ENCODE measurements at places on chromosomes 5 and 9.

- DNase-seq, result no peak
Measured at GRCh38 chr5:75677607-75678006, 39.6 kb downstream of the POC5 start.

GRCh38 chr5:134028496-134028895 is 23.7 kb upstream of the VDAC1 start:
- DNase-seq, result no peak

GRCh38 chr9:128045831-128046230 is 21.3 kb downstream of the NAIF1 start:
- DNase-seq, result no peak

GRCh38 chr5:173103411-173103810 is 40.9 kb upstream of the BNIP1 start:
- DNase-seq, result no peak

GRCh38 chr9:111413996-111414395 is 70.2 kb downstream of the ECPAS start:
- no peak for DNase-seq

DNA sequence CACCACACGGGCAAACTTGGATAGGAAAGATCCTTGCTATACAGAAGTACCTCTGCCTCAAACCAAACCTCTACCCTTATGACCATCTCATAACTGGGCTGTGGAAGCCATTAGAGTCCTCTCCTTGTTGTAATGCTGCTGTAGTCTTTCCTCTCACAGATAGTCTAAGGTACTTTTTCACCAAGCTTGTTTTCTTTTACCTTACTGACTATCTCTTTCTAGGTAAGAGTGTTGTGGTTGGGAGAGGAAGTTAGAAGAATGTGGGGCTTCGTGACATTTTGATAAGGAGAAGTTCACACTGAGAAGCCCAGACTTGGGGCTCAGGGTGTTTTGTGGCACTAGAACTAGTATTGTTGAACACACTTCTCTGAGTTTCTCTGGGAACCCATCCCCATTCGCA is 8.9 kb downstream of the CFAP95 start:
- no peak for DNase-seq

DNA sequence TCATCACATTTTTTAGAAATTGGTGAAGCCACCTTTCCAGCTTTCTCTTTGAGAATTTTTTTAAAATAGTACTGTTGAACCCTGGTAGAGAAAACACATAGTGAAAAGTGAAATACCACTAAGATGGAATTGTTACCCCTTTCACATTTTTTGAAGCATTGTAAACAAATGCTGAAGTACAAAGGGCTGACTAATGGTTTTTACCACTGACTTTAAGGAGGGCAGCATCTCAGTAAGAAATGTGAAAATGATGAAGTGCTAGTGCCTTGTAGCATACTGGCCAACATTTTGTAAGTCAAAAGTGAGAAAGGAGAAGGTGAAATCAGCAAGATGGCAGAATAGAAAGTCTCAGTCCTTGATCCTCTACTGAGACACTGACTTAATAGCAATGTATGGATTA is 320.6 kb downstream of the PJA2 start:
- no peak for DNase-seq

DNA sequence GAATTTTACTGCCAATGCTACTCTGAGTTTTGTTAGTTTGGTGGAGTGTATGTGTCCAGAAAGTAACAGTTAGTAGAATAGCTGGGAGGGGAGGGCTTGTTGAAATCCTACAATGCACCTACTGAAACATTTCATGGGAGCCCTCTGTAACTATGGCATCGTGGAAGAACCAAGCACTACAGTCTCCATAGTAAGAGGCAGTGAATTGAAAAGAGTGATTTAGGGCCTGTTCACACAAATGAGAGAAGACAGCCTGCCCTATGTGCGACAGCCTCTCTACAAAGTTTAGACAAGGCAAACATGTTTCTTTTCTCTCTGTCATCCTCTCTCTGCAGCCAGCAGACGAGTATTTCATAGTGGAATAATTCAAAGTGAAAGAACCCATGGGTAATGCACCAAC is 676.6 kb downstream of the BRINP1 start:
- DNase-seq, result no peak

GRCh38 chr5:78006449-78006848 is 230.3 kb upstream of the TBCA start:
- DNase-seq, result no peak

- DNase-seq, result no peak
Measured at GRCh38 chr5:80387063-80387768, 20.6 kb upstream of the ZFYVE16 start.

DNA sequence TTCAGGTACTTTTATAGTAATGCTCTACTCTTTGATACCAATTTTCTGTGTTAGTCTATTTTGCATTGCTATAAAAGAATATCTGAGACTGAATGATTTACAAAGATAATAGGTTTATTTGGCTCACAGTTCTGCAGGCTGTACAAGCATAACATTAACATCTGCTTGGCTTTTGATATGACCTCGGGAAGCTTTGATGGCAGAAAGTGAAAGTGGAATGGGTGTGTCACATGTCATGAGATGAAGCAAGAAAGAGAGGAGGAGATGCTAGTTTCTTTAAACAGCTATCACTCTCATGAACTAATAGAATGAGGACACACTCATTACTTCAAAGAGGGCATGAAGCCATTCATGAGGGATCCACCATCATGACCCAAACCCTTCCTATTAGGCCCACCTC is 270.9 kb upstream of the IL12B start:
- DNase-seq, result no peak

DNA sequence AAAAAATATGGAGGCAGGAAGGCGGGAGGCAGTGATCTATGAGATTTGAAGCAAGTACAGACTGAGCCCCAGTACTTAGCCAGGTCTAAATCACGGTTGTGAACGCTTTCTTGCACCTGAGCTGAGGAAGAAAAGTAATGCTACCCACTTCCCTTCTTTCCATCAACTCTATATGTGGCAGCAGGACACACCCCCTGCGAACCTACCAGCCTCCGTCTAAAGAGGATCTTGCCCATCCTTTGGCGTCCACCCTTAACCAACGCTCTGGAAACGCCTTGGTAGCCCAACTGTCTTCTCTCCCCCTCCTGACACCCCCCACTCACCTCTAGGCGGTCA is 545 bp downstream of the HMGCS1 start:
- no peak for DNase-seq

GRCh38 chr5:65076251-65076869 is 307.6 kb downstream of the CWC27 start:
- no peak for DNase-seq

DNA sequence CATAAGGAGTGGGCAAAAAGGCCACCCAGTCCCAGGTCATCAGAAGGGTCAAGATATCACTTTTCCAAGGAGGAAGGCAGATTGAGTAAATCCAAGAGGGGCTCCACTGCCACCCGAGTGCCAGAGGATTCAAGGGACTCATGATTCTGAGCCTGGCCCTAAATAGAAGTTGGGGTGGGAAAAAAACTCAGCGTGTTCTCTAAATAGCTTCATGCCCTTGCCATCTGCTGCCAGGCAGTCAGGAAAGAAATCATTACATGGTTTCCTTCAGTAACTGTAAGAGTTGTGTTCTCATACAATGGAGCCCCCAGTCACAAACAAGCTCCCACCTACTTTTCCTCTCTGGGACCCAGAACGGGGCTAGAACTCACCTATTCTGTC is 37.2 kb downstream of the SAR1B start:
- no peak for DNase-seq

GRCh38 chr5:157559301-157559700 is 16.3 kb downstream of the ADAM19 start:
- DNase-seq, result no peak

DNA sequence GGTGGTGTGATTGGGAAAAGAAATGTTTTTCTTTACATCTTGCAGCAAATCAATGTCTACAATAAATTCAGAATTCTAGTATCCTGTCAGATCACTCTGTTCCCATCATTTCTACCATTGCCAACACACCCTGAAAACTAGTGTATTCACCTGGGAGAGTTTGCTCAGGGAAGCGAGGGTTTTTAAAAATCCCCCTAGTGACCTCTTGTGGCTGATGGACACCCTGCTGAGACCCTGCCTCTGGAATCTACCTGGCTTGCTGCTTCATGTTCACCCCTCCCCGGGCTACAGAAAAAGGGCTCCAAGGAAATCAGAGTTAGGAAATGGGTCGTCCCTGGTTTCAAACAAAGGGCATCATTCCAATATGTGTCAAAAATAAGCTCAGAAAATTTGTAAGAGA is 21.4 kb upstream of the ALDOB start:
- no peak for DNase-seq

DNA sequence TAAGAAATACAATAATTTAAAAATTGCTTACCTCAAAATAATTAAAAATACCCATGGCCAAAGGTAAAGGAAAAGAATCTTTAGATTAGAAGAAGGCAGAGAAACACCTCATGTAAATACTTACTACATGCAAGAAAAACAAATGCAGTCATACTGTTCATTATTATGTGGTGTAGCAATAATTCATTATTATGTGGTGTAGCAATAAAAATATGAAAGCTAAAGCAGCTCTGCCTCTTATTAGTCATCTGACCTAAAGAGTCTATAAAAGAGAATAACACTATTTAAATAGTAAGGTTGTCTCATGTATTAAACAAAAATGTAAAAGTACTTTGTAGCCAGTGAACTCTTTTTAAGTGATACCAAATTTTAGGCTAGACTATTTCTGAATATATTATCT is 6.6 kb downstream of the DTWD2 start:
- no peak for DNase-seq

DNA sequence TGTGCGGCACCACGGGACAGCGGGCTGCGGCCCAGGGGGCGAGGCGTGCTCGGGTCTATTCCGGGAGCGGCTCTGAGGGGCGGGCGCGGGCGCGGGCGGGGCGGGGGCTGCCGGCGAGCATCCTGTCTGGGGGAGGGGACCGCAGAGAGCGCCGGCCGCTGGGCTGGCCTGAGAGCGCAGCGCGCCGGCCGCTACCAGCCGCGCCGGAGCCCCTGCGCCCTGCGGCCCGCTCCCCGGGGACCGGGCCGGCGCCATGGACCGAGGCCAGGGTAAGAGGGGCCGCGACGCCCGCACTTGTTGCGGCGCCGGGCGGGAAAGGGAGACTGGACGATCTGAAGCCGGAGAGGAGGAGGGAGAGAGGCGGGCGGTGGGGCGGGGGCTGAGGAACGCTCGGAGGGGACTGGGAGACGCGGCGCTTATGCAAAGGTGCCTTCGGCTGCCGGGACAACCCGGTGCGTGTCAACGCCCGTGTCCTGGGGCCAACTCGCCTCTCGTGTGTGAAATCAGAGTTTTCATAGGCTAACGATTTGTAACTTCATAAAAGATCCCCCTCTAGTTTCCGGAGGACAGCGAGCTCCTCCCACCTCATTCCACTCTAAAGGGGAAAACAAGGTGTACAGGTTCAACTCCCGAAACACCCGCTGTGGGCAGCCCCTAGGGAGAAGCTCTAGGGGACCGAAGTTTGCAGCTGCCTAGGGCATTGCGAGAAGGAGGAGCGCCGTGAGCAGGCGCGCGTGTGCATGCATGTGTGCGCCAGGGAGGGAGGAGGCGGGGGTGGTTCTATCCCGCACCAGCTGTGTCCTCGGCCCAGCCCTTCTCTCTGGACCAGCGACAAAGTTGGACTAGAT is at the start of gene AFAP1L1:
AFAP1L1 (plus strand) TSS at position 144 of the 848 bp plus-strand sequence; CDS start at position 254, 110 bp downstream.
- peak; percentile 85 for DNase-seq

GRCh38 chr9:129732100-129732499 is 20.7 kb downstream of the PTGES start:
- DNase-seq, result no peak

DNA sequence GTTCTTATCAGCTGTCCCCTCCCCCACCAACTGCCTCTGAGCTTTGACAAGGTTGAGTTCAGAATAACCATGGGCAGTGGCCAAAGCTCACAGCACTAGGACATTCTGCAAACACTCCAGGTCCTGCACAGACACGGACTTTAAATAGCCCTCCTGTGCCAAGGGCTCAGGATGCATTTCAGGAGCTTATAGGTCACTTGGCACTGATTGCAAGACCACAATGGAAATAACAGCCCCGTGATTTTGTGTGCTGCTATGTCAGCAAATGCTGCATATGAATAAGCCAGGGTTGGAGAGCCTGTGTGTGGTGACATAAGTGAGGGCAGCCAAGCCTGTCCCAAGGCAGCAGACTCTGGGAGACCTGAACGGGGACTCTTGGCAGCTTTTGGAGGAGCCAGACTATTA is 150.7 kb downstream of the DMRT2 start:
- no peak for DNase-seq

- DNase-seq, result no peak
Measured at GRCh38 chr5:62283861-62284260, 22.1 kb upstream of the KIF2A start.

- no peak for DNase-seq
Measured at GRCh38 chr9:99309141-99309939, 87.3 kb downstream of the SEC61B start.

DNA sequence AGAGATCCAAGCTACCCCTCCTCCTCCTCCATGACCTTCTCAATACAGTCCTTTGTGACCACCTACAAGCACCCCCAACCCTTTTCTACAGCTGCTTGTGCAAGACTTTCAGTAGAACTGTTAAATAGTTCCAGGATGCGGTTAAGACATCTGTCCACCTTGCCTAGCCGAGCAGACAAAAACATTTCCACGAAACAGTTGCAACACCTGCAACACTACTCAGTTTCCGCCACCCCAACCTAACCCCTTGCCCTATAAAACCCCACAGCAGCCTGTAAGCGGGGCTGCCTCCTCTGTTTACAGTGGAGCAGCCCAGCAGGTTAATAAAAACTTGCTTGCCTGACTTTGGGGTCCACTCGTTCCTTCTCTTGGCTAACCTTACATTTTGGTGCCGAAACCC is 1803.5 kb upstream of the CDH6 start:
- DNase-seq, result no peak
